Stimulated activated CD8-positive, alpha-beta memory T cell treated with anti-CD3 and anti-CD28 coated beads, Interleukin-2, amount 100 ng/mL, for 1 hour (primary cell): ENCODE measurements at places on chromosomes 2 and 18.

DNA sequence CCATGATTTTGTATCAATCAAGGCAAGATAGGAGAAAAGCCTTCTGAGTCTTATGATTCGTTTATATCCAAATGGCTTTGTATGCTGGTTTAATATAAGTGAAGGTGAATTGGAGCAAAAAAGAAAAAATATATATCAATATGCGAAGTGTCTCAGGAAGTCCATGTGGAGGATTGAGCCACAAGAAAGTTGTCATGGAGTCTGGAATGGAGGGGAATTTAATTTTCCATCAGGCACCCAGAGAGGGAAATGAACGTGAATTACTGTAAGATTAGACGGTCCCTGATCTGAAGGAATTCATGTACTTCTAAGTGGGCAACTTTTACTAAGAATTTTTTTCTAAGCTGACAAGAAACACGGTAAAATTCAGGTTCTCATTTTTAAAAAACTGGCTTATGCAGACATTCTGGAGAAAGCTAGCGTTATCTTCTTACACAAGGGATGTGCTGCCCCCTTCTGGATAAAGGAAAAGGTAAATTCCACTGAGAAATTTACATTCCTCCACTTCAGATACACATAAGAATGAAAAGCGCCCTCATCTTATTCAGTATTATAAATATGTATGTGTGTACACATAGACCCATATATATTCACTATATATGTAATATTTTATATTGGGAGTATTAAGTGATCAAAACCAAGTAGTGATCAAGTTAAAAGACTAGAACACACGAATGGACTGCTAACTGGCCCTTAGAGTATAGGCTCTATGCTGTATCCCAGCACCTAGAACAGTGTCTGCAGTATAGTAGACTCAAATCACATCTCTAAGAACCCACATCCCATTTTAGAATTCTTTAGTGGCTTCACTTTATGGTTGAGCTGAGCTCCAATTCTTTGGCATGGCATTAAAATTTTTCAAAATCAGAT, 289.0 kb upstream of the TFPI start:
- DNase-seq: no peak

- DNase-seq: no peak
Measured at GRCh38 chr18:58247363-58247834, 203.4 kb downstream of the NEDD4L start.

DNA sequence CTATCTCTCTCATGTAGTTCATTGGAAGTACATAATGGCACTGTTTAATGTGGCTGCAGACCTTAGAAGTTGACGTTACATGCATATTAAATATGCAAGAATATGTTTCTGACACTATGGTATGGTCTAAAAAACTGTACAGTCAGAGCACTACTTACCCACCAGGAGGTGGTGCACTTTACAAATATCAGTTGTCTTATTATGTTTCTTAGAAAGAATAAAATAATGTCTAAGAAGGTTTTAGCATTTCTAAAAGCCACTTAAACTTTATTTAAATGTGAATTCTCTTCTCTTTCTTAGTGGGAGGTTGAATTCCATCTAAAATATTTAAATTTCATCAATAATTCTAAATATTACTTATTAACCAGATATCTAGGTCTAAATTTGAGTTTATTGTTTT, 4.3 kb downstream of the TMEFF2 start:
- no peak for DNase-seq

DNA sequence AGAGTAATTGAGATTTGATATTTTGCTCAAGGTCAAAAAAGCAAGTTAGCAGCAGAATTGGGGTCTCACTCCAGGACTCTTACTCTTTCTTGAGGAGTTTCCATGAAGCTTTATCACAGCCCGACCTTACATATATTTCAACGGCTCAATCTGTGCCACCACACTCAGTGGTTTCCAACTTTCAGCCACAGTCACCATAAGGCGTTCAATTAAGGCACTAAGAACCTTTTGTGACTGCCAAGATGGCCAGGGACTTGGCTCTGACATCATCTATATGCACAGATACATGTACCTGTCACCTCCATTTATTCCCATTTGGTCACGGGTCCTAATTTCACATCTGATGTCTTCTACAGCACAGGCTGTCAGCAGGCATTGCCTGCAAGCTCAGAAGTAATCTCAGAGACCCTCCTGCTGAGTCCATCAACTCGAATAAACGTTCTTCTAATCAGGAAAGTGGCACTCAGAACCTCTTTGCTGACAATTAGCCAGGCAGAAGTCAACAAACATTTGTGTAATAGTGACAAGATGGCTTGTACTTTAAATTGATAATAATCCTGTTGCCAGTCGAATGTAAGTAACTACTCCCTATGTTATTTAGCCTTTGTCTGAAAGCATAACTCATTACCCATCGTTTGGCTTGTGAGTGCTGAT, 16.1 kb downstream of the DYTN start:
- DNase-seq: no peak

DNA sequence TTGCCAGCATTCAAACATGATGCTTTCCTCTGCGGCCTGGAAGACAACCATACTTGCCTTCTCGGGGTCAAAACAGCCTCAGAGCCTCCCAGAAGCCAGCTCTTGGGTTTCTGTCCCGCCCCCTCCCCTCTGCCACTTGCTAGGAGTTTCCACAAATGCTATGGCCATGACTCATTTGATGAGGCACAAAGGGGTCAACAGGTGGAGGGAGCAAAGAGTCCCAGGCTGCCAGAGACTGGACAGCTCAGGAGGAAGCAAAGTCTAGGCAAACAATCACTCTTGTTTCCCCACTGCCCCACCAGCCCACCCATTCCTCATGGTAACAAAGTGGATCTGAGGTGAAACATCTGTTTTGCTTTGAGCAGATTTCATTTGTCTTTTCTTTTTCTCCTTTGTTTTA, 551.1 kb downstream of the TNS1 start:
- no peak for DNase-seq

GRCh38 chr2:106143495-106144215, 50.4 kb downstream of the UXS1 start:
- no peak for DNase-seq
